ENCODE measurements at places on chromosomes 6 and 20.

DNA sequence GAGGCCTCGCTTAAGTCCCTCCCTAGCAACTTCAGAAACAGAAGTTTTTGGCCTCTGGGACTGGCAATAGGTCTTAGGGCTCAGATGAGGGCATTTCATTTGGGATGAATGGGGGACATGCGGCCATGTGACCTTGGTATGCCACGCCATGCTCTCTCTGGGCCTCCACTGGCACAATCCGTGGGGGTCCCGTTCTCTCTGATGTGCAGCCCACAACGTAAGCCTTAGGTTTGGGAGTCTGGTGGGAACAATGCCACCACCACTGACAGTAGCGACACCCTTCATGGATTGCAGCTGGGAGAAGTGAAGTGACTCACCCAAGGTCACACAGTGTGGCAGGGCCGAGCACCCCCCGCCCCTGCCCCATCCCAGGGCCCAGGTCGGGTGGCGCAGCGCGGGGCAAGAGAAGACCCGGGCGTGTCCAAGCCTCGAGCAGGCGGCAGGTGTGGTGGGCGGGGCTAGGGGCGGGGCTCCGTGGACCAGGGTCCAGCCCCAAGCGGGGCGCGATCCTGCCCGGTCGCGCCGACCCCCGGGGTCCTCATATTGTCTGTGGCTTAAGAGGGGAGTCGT is 864 bp upstream of the CEBPB start:
- DNase-seq = no peak

DNA sequence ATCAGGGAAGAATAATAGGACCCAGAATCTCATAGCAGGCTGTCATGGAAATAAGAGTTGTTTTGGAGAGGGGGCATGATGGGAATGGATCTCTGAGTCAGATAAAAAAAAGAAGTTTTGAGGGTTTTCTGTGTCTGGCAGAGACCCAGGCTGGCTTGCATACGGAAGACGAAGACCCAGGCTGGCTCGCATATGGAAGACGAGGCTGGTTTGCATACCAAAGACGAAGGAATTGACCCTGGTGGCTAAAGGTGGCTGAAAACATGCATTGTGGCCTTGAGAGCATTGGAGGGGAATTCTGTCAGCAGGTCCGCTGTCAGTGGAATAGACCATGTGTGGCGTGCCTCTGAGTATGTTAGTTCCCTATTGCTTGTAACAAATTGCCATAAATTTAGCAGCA is 335.1 kb downstream of the BTBD3 start:
- DNase-seq = no peak

DNA sequence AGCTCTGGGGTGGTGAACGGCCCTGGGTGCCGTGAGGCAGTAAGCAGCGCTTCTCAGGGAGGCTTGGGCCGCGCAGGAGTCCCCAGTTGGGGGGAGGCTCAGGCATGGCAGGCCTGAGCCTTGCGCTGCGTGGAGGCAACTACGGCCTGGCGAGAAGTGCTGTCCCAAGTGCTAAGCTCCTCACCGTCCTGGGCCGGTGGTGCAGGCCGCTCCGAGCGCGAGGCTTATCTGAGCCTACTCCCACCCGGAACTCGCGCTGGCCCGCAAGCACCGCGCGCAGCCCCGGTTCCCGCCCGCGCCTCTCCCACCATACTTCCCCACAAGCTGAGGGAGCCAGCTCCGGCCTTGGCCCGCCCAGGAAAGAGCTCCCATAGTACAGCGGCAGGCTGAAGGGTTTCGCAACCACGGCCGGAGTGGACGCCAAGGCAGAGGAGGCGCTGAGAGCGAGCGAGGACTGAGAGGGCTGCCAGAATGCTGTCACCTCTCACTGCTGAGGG is 1.8 kb upstream of the WRNIP1 start:
- peak; percentile 12 for DNase-seq

- no peak for DNase-seq
These were observed 31.2 kb downstream of the SNAP25 start for GRCh38 chr20:10249822-10250221.

- no peak for DNase-seq
These were observed 259.2 kb downstream of the PRKN start for GRCh38 chr6:162468326-162468725.

DNA sequence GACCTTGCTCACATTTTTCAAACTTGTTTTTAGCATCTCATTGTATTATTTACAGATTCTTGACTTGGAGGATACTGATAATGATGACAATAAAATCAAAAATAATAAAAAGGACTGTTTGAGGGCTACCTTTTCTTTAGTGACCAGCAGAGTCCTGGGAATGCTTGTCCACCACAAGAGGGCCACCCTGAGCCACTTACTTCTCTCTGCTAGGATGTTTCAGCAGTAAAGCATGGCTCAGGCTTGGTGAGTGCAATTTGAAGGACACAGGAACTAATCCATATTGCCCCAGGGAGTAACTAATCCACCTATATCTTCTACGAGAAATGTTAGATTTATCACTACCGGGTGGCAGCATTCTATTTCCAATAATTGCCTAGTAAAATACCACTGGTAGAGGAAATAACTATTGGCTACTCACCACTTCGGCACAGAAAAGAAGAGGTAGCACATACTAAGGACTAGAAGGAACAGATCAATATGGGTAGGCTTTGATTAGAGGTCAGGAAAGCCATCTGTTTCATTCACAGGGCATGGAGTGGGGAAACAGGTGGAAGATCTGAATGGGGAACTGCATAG is 5.8 kb upstream of the KIAA0408 start:
- no peak for DNase-seq

- DNase-seq = no peak
These were observed 282.3 kb upstream of the QKI start for GRCh38 chr6:163132050-163132750.

DNA sequence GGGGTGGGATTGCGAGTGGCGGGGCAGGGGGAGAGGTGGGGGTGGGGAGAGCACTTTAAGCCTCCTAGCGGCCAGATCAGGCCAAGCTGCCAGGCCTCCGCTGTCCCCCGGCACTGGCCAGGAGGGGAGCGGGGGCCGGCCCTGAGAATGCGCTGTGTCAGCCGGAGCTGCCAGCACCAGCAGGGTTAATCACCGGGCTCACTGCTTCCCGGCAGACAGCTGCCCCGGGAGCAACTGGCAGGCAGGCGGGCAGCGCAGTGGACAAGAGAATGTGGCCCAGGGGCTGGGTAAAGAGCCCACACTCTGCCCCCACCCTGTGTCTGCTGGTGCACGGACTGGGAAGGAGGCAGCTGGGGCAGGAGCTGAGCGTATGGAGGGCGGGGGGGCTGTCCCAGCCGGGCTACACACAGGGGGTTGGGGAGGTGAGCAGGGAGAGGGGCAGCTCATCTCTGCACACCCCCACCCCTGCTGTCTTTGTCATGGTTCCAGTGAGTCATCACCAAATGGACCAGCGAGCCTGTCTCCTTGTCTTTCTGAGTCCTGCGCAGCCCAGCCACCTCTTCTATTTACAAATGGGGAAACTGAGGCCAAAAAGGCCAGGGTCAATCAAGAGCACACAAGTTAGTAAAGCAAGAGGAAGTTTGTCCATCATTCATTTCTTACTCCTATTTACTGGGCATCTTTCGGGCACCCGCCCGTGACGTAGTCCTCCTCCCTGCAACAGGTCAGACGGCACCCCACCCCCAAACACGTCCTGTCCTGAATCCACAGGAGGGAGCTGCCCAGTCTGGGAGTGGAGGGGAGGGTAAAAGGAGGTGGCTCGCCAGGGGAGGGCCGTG is 2.1 kb upstream of the LAMA5 start:
- DNase-seq = no peak

DNA sequence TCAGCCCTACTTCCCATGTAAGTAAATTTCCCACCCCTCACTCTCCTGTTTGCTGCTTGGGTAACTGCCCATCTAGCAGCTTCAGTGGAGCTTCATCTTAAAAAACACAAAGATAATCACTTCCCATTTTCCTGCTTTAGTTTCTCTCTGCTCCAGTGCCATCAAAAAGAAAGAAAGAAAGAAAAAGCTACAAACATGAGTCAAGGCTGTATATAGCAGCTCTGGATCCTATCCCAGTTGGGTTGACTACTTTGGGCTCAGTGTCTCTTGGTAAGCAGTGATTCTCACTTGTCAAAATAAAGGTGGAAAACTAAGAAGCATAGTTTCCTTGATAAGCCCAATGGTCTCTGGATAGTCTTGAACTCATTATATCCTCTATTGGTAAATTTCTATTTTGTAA is 48.7 kb upstream of the SRPK1 start:
- no peak for DNase-seq

GRCh38 chr20:45157962-45158361 is 16.7 kb upstream of the PI3 start:
- DNase-seq = no peak

GRCh38 chr20:36132802-36133211 is 21.7 kb upstream of the EPB41L1 start:
- no peak for DNase-seq

DNA sequence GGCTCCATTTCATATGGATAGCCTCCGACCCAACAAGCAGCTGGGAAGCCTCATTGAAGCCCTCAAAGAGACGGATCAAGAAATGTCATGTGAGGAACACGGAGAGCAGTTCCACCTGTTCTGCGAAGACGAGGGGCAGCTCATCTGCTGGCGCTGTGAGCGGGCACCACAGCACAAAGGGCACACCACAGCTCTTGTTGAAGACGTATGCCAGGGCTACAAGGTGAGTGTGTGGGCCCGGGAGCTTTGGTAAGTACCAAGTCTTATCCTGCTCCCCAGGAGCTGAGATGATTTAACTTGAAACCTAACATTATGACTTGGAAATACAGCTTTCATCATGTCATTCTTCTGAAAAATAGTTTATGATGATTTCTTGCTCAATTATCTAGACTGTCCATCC is 4.1 kb downstream of the TRIM38 start:
- DNase-seq = no peak

DNA sequence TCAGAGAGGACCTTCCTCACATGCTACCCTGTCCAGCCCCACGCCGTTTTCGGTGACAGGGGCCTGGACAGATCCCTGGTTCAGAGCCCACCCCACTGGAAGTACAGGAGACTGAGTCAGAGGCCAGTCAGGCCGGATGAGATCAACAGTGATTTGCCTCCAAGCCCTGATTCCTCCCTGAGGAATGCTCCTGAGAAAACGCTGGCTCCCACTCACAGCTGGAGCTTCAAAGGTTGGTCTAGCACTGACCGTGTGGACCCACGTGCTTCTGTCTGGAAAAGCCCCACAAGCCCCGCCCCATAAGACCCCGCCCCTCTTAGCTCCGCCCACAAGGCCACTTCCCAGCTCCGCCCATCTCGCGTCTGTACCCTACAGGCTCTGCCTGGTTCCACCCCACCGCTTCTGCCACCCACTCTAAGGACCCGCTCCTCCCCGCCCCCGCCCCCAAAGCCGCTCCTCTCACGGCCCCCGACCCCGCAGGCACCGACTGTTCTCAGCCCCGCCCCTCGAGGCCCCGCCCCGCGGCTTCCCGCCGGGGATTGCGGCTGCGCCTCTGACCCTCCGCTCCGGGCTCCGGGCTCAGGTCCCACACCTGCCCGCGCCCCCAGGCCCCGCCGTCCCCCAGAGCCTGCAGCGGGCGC is 64.9 kb upstream of the BHLHE23 start:
- DNase-seq = no peak

- no peak for DNase-seq
These were observed 29.4 kb upstream of the ZBP1 start for GRCh38 chr20:57649617-57650015.

- DNase-seq = no peak
These were observed 27.2 kb downstream of the DUSP22 start for GRCh38 chr6:319177-320131.

DNA sequence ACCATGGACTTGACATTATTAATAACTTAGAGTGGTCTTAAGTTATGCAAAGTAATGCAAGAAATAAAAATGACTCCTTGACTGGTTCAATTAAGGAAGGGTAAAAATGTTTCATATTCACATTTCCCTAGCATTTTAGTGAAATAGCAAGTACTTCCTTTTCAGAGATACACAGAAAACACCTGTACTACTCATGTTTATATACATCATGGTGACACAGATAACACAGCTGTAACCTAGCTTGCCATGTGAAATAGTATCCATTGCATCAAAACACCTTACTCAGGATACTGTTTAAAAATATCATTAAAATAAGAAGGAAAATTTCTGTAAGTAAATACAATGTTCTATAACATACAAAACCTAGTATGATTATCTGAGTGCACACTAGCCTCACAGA is 102.4 kb downstream of the AHI1 start:
- no peak for DNase-seq

GRCh38 chr6:136791296-136792094 is 782 bp downstream of the MAP3K5 start:
- peak; percentile 38 for DNase-seq

GRCh38 chr20:56826705-56827665 is 197.9 kb downstream of the TFAP2C start:
- no peak for DNase-seq

GRCh38 chr6:100468016-100468622 is 3.4 kb upstream of the SIM1 start:
- no peak for DNase-seq

- DNase-seq = no peak
These were observed 29.7 kb downstream of the MYB start for GRCh38 chr6:135210632-135211305.

- DNase-seq = no peak
These were observed 368.9 kb downstream of the UTRN start for GRCh38 chr6:144653885-144654505.

DNA sequence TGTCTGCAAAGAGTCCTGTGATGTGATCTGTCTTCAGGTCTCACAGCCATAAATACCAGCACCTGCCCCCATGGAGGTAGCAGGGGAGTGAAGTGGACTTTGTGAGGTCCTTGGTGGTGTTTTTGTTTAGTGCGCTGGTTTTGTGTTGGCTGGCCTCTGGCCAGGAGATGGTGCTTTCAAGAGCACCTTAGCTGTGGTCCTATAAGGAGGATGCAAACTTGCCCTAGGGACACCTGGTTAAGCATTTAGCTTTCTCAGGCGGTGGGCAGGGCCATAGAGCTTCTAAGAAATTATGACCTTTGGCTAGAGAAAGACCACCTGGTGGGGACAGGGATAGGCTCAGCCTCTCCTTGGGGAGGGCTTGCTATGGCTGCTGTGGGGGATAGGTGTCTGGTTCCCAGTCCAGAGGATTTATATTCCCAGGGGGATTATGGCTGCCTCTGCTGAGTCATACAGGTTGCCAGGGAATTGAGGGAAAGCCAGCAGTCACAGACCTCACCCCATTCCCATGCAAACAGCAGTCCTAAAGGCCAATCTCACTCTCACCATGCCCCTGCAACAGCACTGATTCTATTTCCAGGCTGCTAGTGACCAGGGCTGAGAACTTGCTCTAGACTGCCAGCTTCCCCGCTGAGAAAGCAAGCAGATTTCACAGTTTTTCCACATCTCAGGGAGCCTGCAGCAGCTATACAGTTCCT is 259.3 kb downstream of the TFAP2B start:
- no peak for DNase-seq

All from activated gamma-delta T cell (primary cell).